ENCODE measurements at places on chromosomes 2 and 18. TPM values are rescaled to one million over a fixed set of nuclear protein-coding genes. Genes with fewer than 3 reads are reported as not detected.

The RNU2-63P gene
- total RNA-seq: 30.7 TPM

The ZNF396 gene
- 6.2 TPM for total RNA-seq

The GAREM2 gene
- total RNA-seq: 11.0 TPM

The UGT1A8 gene
- not detected for total RNA-seq

GRCh38 chr2:108637304-108637669 lies 82.0 kb upstream of the RANBP2 start:
- no peak for DNase-seq
- H3K27me3 ChIP-seq: no peaks in the 10 kb centered on the region
- peak overlapping the region; percentile 54 for H3K27ac ChIP-seq
- no peaks in the 10 kb centered on the region for H3K36me3 ChIP-seq
- H3K4me3 ChIP-seq: no peak overlapping the region

GRCh38 chr2:127661072-127661649 lies 14.2 kb downstream of the LIMS2 start:
- peaks cover 29% of the 10 kb centered on the region for H3K4me1 ChIP-seq
- peaks cover 9% of the 10 kb centered on the region for H3K36me3 ChIP-seq
- no peak for DNase-seq
- H3K27ac ChIP-seq: peak overlapping the region; percentile 71
- no peak overlapping the region for H3K4me3 ChIP-seq

DNA sequence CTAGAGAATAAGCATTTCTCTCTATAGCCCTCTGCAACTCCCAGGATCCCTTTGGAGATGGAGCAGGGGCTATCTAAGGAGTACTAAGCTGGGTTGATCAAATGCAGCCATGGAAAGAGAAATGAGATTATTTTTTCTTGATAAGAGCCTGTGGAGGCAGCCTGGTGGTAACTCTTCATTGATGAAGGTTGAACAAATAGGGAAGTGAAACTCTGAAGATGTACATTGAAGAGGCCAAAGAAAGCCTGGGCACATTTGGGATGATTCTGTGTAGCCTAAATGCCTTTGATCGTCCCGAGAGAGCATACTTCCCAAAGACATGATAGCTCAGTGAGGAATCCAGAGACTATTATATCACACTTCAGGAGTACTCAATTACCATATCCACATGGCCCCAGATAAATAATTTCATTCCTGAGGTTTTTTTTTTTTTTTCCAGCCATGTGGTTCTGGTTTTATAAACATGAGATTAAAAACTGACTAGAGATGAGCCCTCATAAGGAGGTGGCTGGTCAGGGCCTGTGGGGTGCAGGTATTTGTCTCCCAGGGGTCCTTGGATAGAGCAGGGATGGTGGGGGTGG lies 192.5 kb downstream of the TPGS2 start:
- no peaks in the 10 kb centered on the region for H3K27me3 ChIP-seq
- peaks cover 20% of the 10 kb centered on the region for H3K4me1 ChIP-seq
- DNase-seq: no peak
- no peaks in the 10 kb centered on the region for H3K36me3 ChIP-seq
- no peak overlapping the region for H3K27ac ChIP-seq

DNA sequence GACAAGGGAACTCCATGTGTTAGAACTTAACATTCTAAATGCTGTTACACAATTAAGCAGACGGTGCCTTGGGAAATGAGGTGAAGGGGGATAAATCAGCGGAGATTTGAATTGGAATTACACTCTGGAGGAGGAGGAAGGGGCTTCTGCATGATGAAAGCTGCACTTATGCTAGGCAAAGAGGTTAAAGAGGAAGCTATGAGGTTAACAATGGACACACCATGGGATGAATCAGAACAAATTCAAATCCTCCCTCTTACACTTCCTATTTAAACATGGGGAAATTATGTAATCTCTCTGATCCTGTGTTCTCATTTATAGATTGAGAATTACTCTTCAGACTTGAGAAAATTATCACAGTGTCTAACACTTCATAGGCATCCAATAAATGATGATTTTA lies 121.5 kb upstream of the SIX2 start:
- H3K27ac ChIP-seq: no peak overlapping the region
- no peaks in the 10 kb centered on the region for H3K27me3 ChIP-seq
- no peak overlapping the region for H3K4me3 ChIP-seq
- DNase-seq: no peak
- H3K4me1 ChIP-seq: no peaks in the 10 kb centered on the region

DNA sequence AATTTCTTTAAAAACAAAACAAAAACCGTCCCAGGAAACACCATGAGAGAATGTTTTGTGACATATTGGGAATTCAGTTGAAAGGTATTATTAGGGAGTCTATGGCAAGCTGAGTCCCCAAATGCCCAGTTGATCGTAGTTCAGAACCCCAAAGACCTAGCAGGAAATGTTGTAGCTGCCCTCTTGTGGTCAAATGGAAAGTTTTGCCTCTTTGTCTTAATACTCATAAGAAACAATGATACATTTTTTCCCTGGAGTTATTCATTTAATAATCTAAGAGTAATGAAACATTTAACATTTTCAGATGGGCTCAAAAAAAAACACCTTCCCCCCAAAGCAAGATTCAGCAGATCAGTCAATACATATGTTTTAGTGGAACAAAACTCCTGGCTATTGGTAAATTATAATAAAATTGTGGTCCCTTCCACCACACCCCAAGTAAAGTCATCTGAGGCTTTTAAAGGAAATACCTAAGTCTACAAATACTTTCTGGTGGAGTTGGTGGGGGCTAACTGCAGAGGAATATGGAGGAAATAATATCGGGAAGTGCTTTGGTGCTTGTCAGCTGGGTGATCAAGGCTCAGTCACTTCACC lies 37.8 kb upstream of the EFEMP1 start:
- H3K4me1 ChIP-seq: peaks cover under 1% of the 10 kb centered on the region
- H3K27ac ChIP-seq: no peak overlapping the region
- H3K27me3 ChIP-seq: no peaks in the 10 kb centered on the region
- no peak overlapping the region for H3K4me3 ChIP-seq
